ENCODE measurements at places on chromosomes 7 and 10.

DNA sequence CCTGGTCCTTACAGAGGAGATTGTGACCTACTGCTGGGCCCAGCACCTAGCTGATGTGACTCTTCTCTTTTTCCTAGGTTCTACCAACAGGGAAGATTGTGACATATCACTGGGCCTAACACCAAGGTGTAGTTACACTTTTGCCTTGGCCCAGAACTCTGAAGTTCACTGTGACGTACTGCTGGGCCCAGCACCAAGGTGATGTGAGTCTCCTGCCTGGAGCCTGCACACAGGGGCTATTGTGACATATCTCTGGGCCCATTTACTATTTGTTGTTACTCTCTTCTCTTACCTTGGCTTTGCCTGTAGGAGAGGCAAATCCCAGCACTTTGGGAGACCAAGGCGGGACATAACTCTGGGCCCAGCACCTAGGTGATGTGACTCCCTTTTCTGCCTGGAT lies 23.1 kb upstream of the ZNF107 start:
- DNase-seq = no peak

GRCh38 chr7:157619753-157620525 lies 283.1 kb downstream of the DNAJB6 start:
- no peak for DNase-seq

DNA sequence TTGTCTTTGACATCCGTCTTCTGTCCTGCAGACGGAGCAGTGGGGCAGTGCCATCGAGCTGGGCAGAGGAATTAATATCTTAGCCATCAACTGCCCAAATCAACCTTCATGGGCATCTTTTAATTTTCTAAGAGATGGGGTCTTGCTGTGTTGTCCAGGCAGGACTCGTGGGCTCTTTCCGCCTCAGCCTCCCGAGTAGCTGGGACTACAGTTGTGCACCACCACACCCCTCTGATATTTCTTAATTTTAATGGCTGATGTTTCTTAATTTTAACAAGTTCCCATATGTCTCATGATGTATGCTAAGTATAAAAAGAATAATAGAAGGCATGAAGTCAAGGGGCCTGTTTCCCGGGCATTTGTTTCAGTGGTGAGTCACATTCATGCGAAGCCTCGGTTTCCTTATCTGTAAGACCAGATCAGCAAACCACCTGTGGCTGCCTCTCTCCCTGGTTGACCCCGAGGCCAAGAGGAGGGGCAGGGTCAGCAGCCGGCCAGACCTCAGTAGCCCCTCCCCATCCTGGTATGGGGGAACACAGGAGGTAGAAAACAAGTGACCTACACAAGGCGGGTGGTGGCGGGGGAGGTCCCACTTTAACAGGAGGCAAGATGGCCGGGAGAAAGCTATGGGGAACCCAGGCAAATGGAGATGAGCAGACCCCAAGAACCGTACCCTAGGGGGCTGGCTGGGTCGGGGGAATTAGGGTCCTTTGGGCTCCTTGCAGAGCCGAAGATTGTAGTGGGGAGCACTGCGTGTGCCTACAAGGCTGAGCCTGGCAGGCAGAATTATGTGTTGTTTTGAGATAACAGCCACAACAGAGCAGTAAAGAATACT lies 85.5 kb downstream of the CUX1 start:
- no peak for DNase-seq

- no peak for DNase-seq
These were observed 72.5 kb downstream of the MICALL2 start for GRCh38 chr7:1386623-1387220.

DNA sequence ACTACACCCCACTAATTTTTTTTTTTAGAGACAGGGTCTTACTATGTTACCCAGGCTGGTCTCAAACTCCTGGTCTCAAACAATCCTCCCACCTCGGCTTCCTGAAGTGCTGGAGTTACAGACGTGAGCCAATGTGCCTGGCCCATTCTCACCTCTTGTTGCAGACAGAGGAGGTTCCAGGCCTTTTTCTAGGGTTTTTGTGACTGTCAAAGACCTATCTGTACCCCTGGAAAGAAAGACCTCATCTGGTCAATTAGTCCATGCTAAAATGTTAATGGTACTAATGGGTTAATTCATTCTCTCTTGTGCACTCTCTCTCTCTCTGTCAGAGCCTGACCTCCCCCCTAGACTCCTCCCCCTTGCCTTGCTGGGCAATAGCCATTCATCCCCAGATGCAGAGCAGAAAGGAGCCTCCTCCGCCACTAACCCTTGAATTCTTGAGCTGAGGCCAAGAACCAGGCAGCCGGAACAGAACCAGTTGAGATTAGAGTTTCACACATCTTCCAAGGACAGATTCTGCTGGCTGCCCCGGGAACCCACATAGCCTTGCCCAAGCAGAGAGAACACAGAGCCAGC lies 209.7 kb downstream of the SKIDA1 start:
- no peak for DNase-seq
